ENCODE measurements at places on chromosomes 6 and 20.

- no peak for DNase-seq
Measured at GRCh38 chr20:21272679-21273078, 30.5 kb upstream of the XRN2 start.

DNA sequence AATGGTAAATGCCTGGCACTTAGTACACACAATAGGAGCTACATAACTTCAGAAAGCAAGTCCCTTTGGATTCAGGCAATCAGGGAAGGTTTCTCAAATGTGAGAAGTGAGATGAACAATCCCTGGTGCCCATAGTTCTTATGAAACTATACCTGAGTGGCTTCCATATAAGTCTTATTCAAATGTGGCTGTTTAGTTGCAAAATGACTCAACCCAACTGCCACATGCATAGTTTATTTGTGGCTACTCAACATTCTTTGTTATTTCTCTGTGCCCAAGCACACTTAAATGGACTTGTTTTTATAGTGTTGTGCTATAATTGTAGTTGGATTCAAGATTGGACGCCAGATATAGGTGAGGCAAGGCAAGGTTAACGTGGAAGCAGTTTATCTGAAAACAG is 93.7 kb upstream of the ATXN1 start:
- no peak for DNase-seq

DNA sequence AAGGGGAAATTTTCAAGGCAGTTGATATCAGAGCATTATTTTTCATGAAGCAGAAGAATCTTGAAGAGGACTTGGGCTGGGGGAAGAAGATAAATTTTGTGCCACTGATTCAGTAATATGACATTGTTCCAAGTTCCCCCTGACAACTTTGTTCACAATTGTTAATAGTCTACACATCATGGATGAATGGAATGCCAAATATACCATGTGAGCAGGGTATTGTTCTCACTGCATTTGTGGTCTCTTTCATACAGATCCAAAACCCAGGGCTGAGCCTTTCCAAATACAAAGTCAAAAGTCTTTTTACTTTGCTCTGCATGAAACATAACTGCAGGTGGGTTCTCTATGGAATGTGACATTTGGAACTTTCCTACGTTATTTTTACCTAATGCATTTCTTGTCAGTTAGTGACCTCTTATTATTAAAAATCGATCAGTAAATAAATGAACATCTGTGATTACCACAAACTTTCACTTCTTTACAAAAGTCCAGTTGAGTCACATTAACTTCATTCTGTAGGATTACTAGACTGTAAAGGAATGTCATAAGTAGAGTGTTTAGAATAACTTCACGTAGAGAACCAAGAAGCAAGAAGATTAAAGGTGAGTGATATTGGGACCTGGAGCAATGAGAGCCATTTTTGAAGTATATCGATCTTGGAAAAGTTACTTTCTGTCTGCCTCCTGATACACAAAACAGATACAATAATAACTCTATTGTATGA is 100.9 kb downstream of the RCAN2 start:
- no peak for DNase-seq

DNA sequence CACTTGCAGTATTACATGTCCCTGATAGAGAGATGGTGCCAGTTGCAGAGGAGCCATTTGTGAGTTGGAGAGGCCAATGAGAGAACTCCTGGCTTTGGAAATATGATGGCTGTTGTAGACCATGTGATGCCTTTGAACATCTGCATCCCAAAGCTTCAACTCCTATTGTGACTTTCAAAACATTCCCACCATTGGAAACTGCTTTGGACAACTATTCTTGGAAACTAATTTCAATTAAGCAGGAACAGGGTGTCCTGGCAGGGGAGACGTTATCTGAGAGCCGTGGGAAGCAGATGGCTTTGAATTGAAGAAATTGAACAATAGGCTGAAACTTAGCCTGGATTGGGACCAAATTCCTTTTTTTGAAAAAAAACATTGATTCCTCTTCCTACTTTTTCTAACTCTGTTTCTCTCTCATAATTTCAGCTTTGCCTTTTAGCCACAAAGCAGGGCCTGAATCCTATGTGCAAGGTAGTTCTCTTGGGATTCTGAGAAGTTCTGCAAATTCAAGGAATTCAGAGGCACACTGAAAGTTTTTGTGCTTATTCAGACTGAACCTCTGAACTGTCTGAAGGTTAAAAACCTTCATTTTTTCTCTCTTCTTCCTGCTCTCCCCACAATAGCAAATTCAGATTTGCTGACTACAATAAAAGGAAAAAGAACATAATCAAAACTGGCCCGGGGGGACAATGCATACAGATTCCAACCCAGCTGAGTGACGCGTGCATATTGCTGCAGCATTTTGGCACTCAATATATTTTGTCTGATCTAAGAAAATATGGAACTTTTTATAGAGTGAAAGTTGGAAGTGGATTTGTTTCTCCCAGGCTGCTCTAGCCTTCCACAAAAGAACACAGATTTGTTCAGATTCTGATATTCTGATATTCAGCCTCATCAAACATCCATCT is 720.4 kb upstream of the CHD6 start:
- DNase-seq: no peak

- DNase-seq: no peak
Measured at GRCh38 chr20:14312001-14312400, 25.4 kb downstream of the FLRT3 start.

GRCh38 chr20:15507151-15507550 is 1066.1 kb downstream of the KIF16B start:
- no peak for DNase-seq

DNA sequence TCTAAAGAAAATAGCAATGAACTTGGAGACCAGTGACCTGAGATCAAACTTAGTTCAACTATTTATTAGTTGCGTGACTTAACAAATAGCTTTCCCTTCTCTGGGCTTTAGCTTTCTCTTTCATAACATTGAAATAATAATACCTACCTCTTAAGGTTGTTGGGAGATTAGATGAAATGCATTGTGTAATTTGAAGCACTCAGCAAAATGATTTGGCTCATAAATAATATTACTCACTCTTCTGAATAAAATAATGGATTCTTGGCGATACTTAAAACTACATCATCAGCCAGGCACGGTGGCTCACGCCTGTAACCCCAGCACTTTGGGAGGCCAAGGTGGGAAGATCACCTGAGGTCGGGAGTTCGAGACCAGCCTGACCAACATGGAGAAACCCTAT is 556.2 kb upstream of the JARID2 start:
- DNase-seq: no peak

GRCh38 chr20:56932575-56933330 is 303.6 kb downstream of the TFAP2C start:
- no peak for DNase-seq

- DNase-seq: no peak
Measured at GRCh38 chr20:45842169-45842812, 8.7 kb downstream of the SNX21 start.

DNA sequence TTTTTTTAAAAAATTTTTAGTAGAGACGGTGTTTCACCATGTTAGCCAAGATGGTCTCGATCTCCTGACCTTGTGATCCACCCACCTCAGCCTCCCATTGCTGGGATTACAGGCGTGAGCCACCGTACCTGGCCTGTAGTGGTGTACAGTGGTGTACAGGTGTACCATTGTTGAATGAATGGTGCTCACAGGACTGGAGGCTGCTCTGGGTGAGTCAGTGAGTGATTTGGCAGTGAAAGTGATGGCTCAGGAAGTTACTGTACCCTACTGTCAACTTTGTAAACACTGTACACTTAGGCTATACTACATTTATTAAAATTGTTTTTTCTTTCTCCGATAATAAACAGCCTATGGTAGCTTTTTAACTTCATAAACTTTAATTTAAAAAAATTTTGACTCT is 122.8 kb upstream of the EEF1E1 start:
- DNase-seq: no peak

GRCh38 chr6:137977814-137978213 is 110.8 kb downstream of the TNFAIP3 start:
- no peak for DNase-seq

- DNase-seq: no peak
Measured at GRCh38 chr6:55290736-55291135, 36.5 kb upstream of the GFRAL start.

DNA sequence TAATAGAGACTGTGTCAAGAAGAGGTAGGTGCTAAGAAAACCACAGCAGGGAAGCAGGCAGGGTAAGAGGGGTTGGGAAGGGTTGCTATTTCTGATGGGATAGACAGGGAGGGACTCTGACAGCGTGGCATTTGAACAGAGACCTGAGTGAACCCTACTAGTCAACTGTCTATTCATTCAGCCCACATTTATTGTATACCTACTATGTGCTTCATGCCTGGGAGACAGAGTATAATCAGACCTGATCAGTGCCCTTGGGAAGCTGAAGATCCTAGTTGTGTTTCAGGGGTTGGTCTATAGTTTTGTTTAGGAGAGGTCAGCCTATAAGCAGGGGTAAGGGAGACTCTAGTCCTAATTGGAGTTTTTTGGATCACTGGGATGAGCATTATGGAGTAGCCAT is 14.9 kb upstream of the CAPN11 start:
- DNase-seq: no peak

- DNase-seq: peak; percentile 74
Measured at GRCh38 chr20:10090588-10091166, 55.9 kb downstream of the ANKEF1 start.

DNA sequence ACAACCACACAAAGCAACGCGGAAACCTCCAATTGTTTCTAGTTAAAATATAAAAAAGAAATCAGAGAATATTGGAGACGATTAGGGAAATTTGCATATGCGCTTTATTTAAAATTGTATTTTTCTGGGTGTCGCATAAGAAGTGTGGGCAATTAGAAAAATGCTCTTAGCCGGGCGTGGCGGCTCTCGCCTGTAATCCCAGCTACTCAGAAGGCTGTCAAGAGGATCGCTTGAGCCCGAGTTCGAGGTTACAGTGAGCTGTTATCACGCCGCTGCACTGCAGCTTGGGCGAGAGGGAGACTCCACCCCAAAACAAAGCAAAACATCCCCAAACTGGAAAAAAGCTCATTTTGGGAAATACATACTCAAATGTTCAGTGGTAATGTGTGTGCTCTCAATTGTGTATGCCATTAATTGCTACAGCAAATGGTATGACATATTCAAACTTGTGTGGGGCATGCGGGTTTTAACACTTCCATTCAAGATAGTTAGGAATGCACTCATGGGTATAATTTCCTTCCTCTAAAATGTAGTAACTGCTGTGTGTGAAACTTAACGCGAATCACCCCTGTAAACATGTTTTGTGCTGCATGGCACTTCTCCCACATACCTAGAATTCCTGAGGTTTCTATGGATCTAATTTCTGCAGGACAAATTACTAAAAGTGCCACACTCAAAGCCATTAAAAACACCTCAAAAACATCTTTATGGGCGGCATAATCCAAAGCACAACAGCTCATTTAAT is 54.7 kb upstream of the HFE start:
- DNase-seq: no peak

DNA sequence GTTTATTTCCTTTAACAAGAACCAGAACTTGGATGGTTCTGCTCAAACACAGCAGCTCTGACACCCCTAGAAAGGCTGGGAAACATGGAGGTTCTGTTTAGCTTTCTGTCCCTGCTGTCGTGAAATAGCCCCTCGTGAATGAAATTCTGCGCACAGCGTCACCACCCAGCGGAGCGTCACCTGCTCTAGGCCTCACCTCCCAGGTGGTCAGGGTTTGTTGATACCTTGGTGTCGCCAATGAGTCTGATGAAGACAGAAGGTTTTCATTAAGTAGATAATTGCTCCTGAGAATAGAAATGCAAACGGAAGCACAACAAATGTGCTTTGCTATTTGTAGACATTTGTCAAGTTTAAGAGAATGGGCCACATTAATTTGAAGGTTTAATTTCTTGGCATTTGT is 135.1 kb downstream of the EDN3 start:
- DNase-seq: no peak

GRCh38 chr6:75272145-75272840 is 12.3 kb downstream of the TMEM30A start:
- no peak for DNase-seq

GRCh38 chr6:102670735-102671134 is 1277.2 kb downstream of the GRIK2 start:
- no peak for DNase-seq

GRCh38 chr20:52493171-52493721 is 301.7 kb upstream of the ZFP64 start:
- no peak for DNase-seq

DNA sequence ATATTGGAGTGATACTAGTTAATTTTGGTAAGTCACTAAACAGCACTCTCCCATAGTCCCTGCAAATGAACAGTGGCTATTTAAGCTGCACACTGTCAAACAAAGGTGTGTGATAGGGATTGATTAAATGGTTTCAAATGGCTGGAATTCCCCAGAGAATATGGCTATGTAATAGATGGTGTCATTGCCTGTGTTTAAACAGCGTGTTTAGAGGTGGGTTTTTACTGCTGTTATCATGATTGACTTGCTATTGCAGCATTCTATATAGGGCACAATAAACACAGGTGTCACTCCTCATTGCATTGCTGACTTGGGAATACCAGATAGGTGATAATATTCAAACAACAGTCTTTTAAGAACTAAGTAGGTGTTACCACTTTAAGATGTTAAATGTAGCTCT is 171.7 kb upstream of the MAN1A1 start:
- DNase-seq: no peak

GRCh38 chr6:24755279-24755678 is 19.5 kb upstream of the GMNN start:
- no peak for DNase-seq

GRCh38 chr6:89610149-89610642 is 28.4 kb downstream of the LYRM2 start:
- peak; percentile 62 for DNase-seq
